ENCODE measurements at places on chromosomes 12 and 14.

DNA sequence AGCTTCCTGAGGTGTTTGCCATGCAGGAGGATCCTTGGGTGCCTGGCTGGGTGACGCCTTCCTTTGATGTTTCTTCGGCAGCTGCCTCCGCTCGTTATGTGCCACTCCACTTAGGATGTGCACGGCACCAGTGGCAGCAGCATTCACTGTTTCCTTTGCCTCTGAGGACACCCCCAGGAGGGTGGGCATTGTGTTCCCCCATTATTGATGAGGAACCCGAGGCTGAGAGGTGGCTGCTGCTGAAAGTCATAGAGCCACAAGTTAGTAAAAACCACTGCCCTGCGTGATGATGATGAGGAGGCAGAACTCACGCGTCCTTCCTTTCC lies 41.2 kb downstream of the EP400 start:
- DNase-seq: no peak

DNA sequence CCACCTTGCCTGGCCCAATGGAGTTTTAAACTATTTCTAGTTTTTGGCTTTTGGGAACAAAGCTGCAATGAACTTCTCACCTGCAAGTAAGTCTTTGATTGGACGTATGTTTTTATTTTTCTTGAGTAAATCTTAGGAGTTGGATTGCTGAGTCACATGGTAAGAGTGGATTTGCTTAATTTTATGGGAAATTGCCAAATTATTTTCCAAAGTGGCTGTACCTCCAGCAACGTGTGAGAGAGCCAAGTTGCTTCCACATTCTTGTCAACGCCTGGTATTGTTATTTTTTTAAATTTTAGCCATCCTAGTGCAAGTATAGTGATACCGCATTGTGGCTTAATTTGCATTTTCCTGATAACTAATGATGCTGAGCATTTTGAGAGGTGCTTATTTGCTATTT lies 136.6 kb downstream of the LMNTD1 start:
- no peak for DNase-seq

GRCh38 chr12:96872961-96873360 lies 34.1 kb upstream of the NEDD1 start:
- no peak for DNase-seq

DNA sequence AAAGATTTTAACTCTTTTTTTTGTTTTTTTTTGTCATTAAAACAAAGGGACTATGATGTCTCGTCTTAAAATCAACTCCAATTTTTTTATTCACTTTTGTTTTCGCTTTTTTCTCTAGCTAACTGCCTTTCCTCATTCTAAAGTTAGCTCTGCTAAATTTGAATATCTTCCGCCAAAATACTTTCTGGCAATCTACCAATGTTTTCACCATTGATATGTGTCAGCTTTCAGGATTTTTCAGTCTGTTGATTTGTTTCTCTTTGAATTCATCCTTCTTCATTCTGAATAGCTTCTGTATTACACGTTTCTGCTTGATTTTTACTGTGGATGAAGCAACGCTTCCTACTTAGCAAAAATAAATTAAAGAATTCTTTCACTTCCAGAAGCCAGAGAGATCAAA lies 38.7 kb upstream of the NOVA1 start:
- no peak for DNase-seq

DNA sequence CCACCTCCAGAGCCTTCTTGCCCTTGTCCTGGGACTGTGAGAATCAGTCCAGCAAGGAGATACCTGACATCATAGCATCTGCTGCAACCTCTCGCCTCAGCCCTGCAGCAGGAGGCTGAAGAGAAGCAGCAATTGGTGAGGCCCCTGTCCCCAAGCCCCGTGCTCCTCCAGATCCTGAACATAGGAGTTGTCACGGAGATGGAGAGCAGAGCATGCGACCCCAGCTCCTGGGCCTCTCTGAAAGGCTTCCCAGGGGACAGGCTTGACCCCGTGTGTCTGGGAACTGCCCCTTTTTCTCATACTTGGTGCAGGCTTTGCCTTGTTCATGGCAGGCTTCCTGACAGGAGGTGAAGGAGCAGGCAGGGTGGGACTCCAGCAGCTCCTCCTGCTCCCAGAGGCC lies 127.7 kb upstream of the PZP start:
- DNase-seq: no peak

GRCh38 chr12:109541413-109541726 lies 31.9 kb downstream of the MMAB start:
- DNase-seq: no peak

DNA sequence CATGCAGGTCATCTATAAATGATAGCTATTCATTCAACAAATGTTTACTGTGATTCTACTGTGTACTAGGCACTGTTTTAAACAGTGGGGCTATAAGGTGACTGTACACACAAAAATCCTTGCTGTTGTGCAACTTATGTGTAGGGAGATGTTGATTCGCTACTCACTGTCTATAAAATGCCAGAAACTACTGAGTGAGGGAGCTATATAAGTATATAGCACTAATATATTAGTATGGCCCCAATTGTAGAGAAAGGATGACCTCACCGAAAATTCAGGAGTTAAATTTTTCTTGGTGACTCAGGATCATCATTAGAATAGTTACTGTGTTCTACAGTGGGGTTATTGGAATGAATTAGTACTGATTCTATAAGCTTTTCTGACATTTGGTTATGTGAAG lies 117.4 kb downstream of the TGFB3 start:
- no peak for DNase-seq

GRCh38 chr14:32064931-32065330 lies 12.2 kb upstream of the ARHGAP5 start:
- DNase-seq: no peak

DNA sequence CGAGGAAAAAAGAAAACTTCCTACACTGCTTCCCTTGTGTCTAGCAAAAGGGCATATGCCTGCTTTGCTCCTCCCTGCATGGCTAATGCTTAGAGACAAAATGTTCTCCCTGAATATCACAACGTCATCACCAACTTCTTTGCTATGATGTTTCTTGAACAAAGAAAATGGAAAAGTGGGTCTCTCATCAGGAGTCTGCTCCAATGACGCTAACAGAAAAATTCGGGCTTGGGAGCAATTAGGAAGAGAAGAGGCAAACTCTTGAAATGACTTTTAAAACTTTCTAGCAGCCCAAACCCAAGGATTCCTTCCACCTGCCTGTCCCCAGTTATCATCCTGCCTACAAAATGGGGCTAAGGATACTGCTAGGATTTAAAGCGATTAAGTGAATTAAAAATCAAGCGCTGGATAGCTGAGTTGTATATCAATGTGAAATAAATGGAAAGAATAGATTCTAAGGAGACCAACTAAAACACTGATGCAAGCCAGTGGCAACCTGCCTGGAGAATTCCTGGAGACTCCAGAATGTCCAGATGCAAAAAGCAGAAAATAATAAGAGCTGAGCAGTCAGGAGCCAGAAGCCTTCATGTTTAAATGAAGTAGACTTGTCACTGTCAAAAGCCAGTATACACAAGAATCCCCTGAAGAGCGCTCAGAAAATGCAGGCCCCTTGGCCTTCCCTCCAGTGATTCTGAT lies 183.8 kb downstream of the DPF3 start:
- DNase-seq: no peak

DNA sequence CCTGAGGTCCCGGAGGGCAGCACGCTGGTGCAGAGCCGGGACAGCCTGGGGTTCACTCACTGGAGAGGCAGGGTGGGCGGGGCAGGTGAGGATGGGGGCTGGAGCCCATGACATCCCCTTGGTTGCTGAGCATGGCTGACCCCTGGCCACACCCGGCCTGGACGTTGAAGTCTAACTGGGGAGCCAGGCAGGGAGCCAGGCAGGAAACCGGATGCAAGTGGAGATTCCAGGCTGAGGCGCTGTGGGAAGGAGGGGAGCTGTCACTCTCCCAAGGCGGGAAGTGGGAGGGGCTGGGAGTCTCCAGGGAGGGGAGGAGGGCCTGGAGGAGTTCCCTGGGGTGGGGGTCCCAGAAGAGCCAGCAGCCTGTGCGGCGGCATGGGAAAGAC lies 7.7 kb upstream of the INF2 start:
- DNase-seq: no peak

DNA sequence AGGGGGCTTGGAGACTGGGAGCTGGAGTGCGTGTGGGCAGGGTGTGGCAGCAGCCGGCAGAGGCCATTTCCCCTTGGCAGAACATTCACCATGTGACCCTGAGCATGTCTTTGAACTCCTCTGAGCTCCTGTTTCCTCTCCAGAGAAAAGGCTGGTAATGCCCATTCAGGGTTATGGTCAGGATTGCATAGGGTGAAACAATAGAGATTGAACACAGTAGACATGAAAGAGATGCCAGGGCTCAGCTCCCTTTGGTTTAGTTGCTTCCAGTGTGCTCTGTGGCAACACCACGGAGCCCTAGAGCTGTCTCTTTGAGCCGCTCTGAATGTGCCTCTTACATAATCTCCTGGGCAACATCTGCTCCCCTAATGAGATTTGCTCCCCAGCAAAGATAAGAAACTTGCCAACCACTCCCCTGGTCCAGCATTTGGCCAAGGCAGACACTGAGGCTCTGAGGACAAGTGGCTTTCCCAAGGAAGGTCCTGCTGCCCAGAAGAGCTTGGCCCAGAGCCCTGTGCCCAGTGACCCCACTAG lies 4.6 kb downstream of the IFI27 start:
- no peak for DNase-seq

DNA sequence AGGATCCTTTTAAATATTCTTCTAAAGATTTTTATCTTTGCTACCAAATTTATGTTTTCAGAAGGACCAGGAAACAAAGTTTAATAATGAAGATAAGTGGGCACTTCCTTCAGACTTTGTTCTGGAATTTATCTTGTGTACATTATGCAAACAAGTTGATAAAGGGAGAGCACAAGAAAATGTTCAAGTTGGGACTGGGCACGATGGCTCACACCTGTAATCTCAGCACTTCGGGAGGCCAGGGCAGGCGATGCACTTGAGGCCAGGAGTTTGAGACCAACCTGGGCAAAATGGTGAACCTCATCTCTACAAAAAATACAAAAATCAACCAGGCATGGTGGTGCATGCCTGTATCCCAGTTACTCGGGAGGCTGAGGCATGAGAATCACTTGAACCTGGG lies 4.6 kb downstream of the PLBD1 start:
- DNase-seq: no peak

DNA sequence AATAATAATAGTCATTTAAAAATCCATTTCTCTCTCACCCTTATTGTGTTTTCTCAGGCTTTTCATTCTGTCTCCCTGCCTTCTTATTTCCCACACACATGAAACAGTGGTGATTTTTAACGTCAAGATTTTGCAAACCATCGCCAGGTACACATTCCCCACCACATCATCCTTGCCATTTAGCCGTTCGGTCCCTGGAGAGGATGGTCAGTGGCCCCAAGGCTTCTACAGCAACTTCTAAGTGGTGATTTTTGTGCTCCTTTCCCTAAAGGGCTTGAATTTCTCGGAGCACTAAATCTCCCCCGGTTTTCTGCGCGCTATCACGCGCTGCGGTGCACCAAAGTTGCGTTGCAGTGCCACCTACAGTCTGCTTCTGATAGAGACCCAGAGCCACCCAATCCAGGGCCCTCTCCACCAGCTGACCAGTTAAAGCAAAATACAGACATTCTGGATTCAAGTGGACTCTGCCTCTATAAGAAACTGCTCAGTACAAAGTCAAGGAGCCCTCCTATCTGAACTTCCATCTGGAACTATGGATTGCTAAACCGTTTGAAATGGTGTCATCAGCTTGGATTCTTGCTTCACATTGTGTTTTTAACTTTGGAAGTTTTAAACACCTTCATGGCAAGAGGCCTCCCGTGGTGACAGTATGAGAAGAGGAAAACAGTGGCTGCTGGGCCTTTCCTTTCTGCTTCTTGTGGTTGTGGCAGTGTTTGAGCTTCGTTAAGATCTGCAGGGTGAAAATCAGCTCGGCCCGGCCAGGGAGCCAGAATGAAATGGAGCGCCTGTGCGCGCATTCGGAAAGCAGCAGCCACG lies 234.0 kb downstream of the SPTSSA start:
- peak; percentile 51 for DNase-seq

Data from germinal center (tissue), 1 donor.